ENCODE measurements at places on chromosomes 4 and X.

- DNase-seq, result peak; percentile 16
These were observed 25.4 kb downstream of the TMSB4X start for GRCh38 chrX:13000301-13000811.

DNA sequence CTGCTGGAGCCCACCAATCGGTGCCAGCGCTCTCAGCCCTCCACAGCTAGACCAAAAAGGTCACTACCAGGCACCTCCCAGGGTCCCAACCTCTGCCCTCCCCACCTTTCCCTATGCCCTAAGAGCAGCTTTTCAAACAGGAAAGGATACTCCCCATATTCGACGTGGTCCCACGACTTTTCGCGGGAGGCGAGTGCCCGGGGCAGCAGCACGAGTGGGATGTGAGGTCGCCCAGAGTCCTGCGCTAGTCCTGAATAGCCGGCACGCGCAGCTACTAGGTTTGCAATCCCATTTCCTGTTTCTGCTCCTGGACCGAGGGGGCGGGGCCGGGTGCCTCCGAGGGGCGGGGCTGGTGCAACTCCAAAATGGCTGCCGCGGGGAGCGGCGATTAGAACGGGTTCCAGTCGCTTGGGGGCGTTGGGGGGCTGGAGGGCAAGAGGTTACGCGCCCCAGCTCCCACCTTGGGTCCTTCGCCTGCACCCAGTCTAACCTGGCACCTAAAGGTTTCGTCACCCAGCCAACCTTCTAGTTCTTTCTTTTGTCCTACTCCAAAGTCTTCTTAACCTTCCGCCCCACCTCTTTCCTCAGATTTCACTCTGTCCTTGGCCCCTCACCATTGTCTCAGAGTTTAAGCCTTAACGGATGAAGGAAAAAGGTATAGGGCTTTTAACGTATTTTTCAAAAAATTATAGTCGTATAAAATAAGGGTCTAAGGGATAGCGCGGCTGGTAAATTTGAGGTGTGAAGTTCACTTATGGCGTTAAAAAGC lies 85.0 kb upstream of the TENT5D start:
- DNase-seq, result peak; percentile 5

GRCh38 chr4:97938141-97938540 lies 205.1 kb downstream of the STPG2 start:
- no peak for DNase-seq

- DNase-seq, result peak; percentile 9
These were observed 4.8 kb downstream of the ACOX3 start for GRCh38 chr4:8435656-8436121.

DNA sequence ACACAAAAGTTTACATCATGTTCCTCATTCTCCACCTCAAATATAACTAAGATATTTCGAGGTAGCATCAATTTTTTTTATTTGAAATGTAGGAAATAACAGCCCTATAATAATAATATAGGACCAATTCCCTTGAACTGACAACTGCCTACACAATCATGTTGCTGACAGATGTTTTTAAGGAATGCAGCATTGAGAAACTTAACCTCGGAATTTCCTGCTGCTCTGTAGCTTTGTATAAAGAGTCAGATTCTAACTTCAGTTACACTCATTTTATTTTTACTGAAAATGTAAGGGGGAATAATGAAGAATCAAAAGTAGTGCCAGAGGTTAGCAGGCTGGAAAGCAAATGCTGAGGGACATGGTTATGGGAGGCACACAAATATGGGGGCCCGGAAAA lies 235.8 kb downstream of the RBMX2 start:
- no peak for DNase-seq

DNA sequence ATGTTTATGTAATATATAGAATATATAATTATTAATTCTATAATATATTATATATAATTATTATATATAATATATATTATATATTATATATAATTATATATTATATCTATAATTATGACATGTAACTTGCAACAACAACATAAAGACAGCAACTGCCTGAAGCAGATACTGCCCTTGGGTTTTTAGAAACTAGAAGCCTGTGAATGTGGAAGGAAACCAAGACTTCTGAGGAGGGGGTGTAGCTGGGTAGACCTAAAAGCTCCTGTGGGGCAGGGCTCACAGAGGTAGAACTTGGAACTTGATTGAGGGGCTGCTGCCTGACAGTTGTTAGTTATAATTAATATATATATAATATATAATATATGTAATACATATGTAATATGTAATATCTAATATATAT lies 167.2 kb upstream of the SLIT2 start:
- no peak for DNase-seq

DNA sequence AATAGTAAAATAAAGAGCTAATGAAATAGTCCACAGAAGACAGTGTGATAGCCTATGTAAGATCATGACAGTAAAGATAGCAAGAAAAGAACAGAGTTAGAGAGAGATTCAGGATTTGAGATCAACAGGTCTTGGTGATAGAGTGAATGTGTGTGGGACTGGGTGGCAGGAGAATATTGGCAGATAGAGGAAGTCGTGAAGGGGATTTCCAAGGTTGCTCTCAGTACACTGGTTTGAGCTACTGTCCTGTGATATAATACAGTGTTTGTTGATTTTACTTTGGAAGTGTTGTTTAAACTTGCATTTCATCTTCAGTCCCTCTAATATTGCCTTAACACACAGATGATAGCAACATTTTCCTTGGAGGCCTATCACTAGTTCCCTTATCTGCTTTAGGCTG lies 44.1 kb downstream of the DTHD1 start:
- DNase-seq, result no peak

DNA sequence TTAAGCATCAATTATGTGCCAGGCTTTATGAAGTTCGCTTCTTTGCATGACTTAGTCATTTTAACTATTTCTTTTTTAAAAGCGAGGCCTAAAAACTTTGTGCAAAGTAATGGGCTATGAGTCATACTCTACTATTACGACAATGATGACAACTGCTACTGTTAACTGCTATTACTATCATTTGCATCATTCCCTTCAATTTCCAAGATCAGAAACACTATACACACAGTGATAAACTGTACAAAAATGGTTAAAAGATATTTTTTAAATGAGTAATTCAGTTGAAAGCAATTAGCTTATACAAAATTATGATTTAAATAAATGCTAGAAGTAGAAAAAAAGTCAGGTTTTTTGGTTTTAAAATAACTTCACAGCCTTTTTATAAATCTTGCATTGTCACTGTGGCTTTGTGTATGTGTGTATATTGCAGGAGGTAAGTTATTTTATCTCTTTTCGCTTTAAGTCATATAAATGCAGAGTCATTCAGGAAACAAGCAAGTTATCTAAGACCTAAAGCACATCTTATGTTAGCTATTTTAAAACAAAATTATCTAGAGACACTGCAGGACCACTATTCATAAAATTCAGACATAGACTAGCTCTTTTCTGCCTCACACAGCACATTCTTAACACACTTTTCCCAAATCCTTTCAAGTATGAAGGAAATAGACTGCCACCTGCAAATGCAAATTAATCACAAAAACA lies 18.5 kb upstream of the CXCL3 start:
- DNase-seq, result no peak

- DNase-seq, result no peak
These were observed 23.4 kb downstream of the PGAM4 start for GRCh38 chrX:77945910-77946545.
